ENCODE measurements at places on chromosomes 6 and 20.

DNA sequence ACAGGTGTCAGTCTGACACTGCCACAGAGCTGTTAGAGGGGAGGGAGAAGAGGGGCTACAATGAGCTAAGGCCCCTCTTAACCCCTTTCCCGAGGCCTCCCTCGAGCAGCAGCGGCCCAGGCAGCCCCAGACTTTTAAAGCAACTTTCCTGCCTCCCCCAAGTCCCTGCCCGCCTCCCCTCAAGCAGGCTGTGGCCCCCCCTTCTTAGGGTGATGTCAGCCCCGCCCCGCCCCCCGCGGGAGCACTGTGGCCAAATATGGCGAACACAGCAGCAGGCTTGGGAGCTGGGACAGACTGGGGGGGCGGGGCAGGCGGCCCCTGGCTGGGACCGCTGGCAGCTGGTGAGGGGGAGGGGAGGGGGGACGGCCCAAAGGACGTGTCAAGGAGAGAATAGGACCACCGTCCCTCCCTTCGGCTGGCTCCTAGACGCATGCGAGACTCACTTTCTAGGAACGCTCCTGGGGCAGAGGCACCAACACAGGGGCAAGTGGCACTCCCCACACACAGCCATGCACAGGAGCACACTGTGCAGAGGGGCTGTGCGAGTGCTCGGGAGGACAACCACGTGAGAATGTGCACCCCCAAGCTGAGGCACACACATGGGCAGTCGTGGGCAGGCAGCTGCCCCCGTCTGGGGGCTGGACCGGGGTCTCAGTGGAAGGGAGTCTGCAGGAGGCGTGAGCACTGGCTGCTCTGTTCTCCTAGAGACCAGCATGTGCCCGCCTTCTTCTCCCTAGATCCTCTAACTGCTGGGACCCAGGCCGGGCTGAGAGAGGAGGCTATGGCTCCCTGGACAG lies 6.7 kb downstream of the TEAD3 start:
- DNase-seq = no peak

DNA sequence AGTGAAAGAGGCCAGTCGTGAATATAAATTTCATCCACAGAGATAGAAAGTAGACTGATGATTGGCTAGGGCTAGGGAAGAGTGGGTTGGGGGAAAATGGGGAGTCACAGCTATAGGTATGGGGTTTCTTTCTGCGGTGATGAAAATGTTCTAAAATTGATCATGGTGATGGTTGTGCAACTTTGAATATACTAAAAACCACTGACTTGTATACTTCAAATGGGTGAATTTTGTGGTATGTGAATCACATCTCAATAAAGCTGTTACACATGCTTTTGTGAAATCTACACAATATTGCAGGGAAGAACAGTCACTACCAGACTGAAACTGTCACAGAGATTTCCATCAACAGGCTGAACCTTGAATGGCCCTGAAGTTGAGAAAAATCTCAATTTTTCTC lies 61.5 kb downstream of the LYRM4 start:
- no peak for DNase-seq

GRCh38 chr20:9493803-9494202 lies 20.6 kb upstream of the LAMP5 start:
- no peak for DNase-seq

DNA sequence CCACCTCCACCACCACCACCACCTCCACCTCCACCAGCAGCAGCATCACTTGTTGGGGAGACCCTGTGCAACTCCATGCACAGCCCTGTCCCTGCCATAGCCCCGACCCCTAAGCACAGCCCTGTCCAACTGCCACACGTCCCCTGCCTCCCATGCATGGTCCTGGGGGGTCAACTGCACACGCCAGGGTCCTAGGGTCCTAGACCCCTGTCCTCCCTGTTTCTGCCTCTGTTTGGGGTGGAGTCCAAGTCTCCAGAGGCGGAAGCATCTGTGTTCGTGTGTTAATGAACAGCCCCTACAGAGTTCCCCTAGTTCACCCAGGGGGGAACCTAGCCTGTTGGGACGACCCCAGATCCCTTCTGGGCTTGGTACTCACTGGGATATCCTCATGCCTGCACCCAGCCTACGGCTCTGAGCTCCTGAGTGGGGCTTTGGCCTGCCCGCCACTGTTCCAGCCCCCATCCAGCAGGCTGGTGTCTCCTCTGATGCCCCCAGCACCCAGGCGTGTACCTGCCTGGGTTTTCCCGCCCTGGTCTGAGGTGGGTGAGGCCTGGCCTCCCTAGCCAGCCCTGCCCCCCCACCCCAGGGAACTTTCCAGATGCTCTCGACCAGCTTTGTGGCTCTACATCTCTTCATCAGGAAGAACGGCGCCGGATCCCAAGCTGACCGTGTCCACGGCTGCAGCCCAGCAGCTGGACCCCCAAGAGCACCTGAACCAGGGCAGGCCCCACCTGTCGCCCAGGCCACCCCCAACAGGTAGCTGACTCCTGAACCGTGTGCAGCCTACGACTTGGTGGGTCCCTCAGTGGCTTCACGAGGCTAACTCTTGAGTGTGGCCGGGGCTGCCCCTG lies 2.5 kb upstream of the TNFRSF6B start:
- DNase-seq = no peak

DNA sequence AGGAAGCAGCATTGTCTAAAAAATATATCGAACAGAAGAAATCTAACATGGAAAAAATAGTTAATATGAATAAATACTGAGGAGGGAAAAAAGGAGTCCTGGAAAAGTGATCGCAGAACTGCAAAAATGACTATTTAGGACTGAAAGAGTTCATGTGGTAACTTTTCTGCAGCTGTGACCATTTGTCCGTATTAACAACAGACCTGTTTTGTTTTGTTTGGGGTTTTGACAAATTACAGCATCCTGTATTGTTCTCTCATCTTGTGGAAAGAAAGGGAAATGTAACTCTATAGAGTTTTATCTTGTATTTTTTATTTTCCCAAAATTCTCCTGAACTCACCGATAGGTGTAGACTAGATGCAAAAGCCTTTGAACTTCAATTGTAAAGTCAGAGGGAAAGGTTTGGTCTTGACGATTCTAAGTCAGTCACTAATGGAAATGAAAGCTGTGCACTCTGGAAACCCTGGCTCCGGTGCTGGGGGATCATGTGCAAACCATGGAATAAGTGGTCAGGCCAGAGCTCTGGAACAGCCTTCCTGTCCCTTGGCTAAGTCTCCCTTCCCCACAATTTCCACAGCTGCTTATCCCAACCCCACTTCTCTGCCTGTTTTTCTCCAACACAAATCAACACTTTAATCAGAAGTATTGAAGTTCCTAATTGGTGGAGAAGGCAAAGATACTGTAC lies 51.2 kb upstream of the MARCKS start:
- DNase-seq = no peak

DNA sequence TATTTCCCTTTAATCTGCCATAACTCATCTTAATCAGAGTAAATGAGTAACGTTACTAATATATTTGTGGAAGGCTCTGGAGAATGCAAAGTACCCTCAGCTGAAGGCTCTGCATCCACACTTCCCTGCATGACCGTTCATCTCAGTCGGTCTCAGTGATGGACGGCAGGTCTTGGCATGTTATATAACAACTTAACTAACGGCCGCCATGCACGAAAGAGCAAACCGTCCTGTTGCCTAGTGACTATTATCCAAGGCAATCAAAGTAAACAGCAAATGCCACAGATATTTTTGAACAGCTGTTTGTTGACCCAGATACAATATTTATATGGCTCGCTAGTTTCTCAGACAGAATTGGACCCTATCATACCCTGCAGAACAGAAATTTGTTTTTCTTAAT lies 194.9 kb upstream of the SMLR1 start:
- no peak for DNase-seq

DNA sequence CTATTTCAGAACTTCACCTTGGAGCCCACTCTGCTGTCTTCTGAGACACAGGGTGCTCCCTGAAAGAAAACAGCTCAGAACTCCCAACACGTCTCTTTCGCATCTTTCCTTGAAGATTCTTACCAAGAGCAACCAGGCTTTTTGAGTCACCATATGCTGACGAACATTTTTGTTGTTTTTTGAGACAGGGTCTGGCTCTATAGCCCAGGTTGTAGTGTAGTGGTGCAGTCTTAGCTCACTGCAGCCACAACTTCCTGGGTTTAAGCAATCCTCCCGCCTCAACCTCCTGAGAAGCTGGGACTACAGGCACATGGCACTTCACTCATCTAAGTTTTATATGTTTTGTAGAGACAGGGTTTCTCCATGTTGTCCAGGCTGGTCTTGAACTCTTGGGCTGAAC lies 68.5 kb downstream of the TRMT11 start:
- no peak for DNase-seq

DNA sequence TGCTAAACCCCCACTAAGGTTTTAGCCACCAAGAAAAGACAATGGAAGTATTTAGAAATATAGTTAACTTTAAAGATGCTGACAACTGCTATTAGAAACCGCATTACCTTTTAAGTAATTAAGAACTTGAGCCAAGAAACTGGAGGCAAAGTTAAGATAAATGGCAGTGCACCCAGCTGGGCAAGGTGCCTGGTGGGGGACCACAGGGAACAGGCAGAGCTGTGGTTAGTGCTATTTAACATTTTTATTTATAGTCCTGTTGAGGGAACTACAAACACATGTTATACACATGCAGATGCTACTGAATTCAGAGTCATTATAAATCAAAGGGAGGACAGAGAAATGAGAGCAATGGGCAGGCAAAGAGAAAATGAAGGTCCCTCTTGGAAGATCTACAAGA lies 447.9 kb downstream of the TFAP2B start:
- DNase-seq = no peak

DNA sequence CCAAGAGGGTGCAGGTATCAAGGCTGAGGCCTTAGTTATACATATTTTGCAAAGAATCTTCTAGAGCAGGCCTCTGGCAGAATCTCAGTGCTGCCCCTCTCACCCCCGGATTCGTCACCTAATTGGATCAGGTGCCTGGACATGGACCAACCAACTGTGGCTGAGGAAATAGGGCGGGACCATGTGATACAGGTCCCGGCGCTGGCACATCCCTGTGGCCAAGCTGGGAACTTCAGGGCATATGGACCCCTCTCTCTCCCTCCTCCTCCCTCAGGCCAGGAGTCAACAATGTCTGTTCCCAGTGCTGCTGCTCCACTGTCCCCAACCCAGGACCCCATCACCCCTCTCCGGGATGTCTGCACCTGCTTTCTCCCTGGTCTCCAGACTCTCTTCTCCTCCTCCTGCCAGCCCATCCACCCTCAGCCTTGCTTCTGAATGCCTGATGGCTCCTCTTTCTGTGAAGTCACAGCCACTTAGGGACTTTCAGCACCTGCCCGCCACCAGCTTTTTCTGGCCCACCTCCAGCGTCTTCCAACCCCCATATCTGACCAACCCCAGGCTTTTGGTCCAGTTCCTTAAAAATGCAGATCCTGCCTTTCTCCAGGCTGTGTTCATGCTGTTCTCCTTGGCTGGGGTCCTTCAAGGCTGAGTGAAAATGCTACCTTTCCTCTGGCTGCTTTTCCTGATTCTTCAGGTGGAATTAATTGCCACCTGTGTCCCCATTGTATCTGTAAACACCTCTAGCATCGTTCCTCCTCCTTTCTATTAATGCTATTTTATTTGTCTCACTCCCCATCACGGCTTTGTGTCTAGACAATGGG lies 19.0 kb upstream of the MLN start:
- no peak for DNase-seq

DNA sequence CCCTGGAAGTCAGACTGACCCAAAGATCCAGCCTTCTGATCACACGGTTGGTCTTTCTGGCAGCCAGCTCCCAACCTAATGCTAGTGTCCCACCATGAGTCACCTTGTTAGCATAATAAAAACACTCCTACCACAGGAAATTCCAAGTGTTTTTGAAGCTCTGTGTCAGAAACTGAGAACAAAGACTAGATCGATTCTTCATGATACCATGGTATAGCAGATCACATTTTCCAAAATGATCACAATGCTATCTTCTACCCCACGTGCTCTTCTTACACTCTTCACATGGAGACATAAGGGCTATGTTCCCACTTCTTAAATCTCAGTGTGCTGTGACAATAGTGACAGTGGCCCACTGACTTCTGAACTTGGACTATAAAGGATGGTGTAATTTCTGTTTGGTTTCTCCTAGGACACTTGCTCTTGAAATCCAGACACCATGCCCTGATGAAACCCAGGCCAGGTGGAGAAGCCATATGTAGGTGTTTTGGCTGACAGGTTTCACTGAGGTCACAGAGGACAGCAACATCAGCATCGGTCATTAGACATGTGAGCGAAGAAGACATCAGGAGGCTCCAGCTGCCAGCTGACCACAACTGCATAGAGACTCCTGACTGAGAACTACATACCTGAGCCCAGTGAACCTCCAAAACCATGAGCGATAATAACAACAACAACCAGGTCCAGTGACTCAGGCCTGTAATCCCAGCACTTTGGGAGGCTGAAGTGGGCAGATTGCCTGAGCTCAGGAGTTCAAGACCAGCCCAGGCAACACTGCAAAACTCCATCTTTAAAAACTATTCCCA lies 57.5 kb downstream of the MKKS start:
- DNase-seq = no peak

- DNase-seq = no peak
Observed at GRCh38 chr20:1524004-1524403, 32.8 kb upstream of the SIRPB2 start.

DNA sequence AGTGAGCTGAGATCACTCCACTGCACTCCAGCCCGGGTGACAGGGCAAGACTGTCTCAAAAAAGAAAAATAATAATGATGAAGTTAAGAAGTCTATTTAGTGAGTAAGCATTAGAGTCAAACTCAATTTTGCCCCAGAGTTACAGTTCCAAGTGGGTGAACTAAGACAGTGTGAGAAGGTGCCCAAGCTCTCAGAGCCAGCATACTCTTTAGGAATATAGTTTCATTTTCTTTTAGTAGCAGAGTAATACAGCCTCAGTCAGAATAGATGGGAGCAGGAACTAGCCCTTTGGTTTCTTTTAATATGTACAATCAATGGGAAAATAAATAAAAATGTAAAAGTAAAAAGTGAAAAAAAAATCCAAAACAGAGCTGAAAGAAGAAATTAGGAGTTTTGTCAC lies 87.0 kb upstream of the ADGRF1 start:
- DNase-seq = no peak

GRCh38 chr20:3981132-3981452 lies 34.3 kb downstream of the RNF24 start:
- DNase-seq = no peak

DNA sequence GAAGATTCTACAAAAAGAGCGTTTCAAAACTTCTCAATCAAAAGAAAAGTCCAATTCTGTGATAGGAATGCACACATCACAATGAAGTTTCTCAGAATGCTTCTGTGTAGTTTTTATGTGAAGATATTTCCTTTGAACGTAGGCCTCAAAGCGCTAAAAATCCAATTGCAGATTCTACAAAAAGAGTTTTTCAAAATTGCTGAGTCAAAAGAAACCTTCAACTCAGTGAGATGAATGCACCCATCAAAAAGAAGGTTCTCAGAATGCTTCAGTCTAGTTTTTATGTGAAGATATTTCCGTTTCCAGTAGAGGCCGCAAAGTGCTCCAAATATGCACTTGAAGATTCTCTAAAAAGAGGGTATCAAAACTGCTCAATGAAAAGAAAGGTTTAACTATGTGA lies 319.7 kb upstream of the DEFB115 start:
- DNase-seq = no peak

DNA sequence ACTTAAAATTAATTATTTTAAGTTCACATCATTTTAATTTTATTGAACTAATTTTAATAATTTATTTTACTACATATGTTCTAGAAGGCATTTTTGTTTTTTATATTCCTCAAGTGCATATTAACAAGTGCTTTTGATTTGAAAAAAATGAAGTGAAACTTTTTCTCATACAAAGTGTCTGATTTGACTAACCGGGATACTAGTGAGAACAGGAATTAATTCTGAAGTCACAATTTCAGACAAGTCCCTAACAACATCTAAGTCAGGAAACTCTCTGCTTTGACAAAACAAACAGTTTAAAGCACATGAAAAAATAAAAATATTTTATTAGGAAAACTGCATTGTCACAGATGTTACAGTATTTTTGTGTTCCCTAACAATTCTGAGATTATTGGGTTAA lies 1166.3 kb upstream of the CITED2 start:
- DNase-seq = no peak

- DNase-seq = no peak
Observed at GRCh38 chr6:143419526-143419925, 31.0 kb downstream of the ADAT2 start.
